CD4-positive, alpha-beta T cell treated with Interleukin-4 for 4 hours (primary cell): ENCODE measurements at places on chromosomes 11 and 22.

GRCh38 chr11:122230385-122230755 lies 114.4 kb upstream of the BLID start:
- DNase-seq = no peak

DNA sequence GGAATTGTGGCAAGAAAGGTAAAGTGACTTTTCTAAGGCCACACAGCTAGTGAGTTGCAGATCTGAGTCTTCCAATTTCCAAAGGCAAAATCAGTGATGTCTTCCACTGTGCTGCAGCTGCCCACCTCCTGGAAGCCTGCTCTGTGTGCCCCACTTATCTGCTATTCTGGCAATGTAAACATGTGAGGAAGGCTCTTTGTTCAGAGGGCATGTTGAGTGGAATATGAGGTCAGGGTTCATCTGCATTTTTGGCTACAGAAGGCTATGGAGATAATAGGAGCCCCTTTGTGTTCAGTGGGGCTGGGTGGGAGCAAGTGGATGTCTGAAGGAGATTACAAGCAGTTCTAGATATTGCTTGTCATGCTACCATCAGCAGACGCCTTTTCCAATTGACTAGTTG lies 396.2 kb downstream of the BUD13 start:
- DNase-seq = no peak

DNA sequence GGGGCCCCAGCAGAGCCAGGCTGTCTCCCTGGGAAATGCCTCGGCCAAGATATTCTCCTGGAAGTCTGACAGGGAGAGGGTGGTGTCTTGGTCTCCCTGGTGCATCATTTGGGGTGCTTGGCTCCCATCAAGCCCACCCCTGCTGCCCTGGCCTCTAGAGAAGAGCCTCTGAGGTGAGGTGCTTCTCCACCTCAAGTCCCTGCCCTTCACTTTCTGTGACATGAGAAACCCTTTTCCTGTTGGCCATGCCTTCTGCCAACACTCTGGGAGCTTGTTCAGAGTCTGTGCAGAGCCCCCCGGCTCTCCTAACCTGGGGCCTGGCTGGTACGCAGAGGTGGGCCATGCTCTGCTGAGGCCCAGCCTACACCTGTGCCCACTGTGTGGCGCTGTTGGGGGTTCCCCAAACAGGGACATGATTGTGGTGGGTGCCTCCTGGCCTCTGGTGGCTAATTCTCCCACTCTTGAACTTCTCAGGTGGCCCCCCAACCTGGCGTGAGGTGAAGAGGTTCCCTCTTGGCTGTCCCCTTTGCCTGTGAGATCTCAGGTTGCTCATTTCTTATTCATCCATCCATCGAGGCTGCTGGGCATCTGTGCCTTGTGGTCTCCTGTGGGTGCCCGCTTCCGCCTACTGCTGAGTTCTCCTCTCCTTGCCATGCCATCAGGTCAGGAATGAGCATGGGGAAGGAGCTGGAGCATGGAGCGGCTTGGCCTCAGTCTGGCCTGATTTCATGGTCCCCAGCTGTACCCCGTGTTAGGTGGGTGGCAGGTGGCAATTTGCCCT lies 19.2 kb upstream of the DGCR8 start:
- DNase-seq = no peak

DNA sequence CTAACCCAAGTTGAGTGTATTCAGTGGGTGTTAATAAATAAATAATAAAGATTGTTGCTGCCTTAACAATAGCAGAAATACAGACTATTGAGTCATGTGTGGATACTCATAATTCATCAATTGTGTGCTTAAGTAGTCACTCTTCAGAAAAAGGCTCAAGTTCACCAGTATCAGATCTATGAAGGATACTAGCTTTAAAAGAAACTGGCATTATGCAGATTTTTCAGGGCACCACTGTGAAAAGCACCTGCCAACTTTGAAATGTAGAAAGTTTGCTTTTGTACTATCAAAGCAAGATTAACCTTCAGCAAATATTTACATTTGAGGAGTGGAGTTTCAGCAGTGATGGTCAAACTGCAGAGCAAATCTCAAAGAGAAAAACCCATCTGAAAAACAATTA lies 20.1 kb upstream of the SYTL2 start:
- no peak for DNase-seq

- peak; percentile 63 for DNase-seq
Observed at GRCh38 chr11:107549253-107549953, 16.1 kb downstream of the ALKBH8 start.

- DNase-seq = no peak
Observed at GRCh38 chr11:11510939-11511338, 110.9 kb downstream of the GALNT18 start.
